ENCODE measurements at places on chromosomes 3 and 15.

DNA sequence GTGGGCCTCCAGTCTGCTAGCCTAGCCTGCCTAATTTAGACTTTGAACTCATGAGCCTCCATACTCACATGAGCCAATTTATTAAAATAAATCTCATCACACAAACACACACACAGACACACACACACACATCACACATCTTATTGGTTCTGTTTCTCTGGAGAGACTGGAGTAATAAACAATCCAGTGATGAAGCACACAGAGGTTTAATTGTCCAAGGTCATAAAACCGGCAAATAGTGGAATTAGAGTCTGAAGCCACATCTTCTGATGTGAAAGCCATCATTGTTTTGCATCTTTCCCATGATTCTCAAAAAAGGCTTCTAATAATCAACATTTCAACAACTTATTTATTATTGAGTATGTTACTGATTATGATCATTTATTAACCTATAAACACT lies 249.4 kb upstream of the KCNH8 start:
- no peak overlapping the region for H3K27ac ChIP-seq
- H3K4me3 ChIP-seq, result no peak overlapping the region
- DNase-seq, result no peak
- no peaks in the 10 kb centered on the region for H3K27me3 ChIP-seq

DNA sequence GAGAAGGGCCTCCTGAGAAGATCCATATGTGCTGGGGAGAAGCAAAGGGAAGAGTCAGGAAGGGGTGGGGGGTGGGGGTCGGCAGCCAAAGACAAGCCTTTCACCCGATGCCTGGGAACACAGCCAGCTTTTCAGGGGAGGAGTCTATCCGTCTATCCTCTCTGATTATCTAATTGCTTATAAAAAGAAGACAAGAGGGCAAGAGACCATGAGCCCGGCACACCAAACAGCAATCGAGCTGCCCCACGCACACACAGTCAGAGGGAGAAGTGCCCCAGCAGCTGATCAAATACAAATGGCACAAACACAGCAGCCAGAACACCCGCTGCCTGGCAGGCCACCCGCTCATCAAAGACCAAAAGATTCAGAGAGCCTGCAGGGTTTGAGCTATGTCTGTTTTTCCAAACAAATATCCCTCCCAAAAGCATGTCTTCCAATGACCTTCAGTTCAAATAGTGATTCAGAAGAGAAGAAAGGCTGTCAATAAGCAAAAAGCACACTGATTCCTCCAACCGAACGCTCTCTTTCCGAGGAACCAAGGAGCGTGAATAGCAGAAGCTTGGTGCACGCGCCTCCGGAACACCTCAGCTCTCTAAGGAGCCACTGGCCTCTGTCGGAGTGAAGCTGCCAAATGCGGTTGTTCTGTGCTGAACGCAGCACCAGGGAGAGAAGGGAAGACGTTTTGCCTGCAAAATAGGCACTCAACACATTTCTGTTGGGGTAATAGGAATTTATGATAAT lies 419.2 kb downstream of the OCA2 start:
- no peaks in the 10 kb centered on the region for H3K36me3 ChIP-seq
- H3K27me3 ChIP-seq, result no peaks in the 10 kb centered on the region
- no peak for DNase-seq
- H3K4me3 ChIP-seq, result no peak overlapping the region
- no peak overlapping the region for H3K27ac ChIP-seq
- H3K4me1 ChIP-seq, result no peaks in the 10 kb centered on the region

- DNase-seq, result no peak
- H3K4me1 ChIP-seq, result peaks cover 9% of the 10 kb centered on the region
- no peak overlapping the region for H3K4me3 ChIP-seq
- no peak overlapping the region for H3K27ac ChIP-seq
- peaks cover 2% of the 10 kb centered on the region for H3K36me3 ChIP-seq
These were observed 41.5 kb downstream of the KLHL25 start for GRCh38 chr15:85753261-85753660.

- DNase-seq, result peak; percentile 13
- H3K36me3 ChIP-seq, result no peaks in the 10 kb centered on the region
- H3K27ac ChIP-seq, result no peak overlapping the region
- H3K27me3 ChIP-seq, result no peaks in the 10 kb centered on the region
These were observed 149.1 kb downstream of the TJP1 start for GRCh38 chr15:29672923-29673809.

- H3K4me1 ChIP-seq, result no peaks in the 10 kb centered on the region
- DNase-seq, result no peak
- no peaks in the 10 kb centered on the region for H3K27me3 ChIP-seq
- no peak overlapping the region for H3K27ac ChIP-seq
These were observed 21.2 kb downstream of the GPR156 start for GRCh38 chr3:120263792-120264191.

DNA sequence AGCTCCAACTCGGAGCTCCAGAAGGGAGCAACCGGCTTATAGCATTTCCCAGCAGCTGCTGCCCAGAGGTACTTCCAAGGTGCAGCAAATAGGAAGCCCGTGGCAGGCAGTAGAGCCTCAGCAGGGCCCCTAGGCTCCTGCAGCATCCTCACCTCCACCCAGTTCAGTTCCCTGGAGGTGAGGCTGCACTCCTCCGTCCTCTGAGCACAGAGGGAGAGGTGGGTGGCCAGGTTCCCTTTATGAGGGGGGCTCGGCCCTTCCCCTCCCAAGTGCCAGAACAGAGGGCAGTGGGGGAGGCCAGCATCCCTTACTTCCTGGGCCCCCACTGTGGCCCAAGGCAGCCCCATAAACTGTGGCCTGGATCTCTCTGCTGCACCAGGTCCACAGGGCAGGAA lies 150.2 kb downstream of the ATP10A start:
- H3K36me3 ChIP-seq, result no peaks in the 10 kb centered on the region
- H3K4me3 ChIP-seq, result no peak overlapping the region
- no peaks in the 10 kb centered on the region for H3K27me3 ChIP-seq
- no peak for DNase-seq
- H3K27ac ChIP-seq, result no peak overlapping the region

GRCh38 chr3:87247430-87247773 lies 20.3 kb downstream of the CHMP2B start:
- DNase-seq, result no peak
- H3K27ac ChIP-seq, result no peak overlapping the region
- no peaks in the 10 kb centered on the region for H3K27me3 ChIP-seq
- peaks cover 25% of the 10 kb centered on the region for H3K36me3 ChIP-seq
- no peak overlapping the region for H3K4me3 ChIP-seq

- no peaks in the 10 kb centered on the region for H3K36me3 ChIP-seq
- H3K4me1 ChIP-seq, result no peaks in the 10 kb centered on the region
- no peak within 1 kb of the TSS for H3K27ac ChIP-seq
- H3K27me3 ChIP-seq, result no peaks in the 10 kb centered on the region
- DNase-seq, result peak; percentile 63
These were observed at the start of gene EPHA3 for GRCh38 chr3:89107461-89108290. Gene EPHA3, plus strand, starts transcription at chr3:89107621. Its CDS starts 128 bp downstream, at chr3:89107749.

- H3K36me3 ChIP-seq, result no peaks in the 10 kb centered on the region
- DNase-seq, result no peak
- no peak overlapping the region for H3K4me3 ChIP-seq
- no peaks in the 10 kb centered on the region for H3K4me1 ChIP-seq
- H3K27ac ChIP-seq, result no peak overlapping the region
These were observed 30.5 kb downstream of the OXSM start for GRCh38 chr3:25820366-25820765.

GRCh38 chr15:78061963-78062427 lies 15.5 kb downstream of the TBC1D2B start:
- H3K4me1 ChIP-seq, result peaks cover 62% of the 10 kb centered on the region
- no peaks in the 10 kb centered on the region for H3K36me3 ChIP-seq
- no peaks in the 10 kb centered on the region for H3K27me3 ChIP-seq
- H3K4me3 ChIP-seq, result no peak overlapping the region

- no peaks in the 10 kb centered on the region for H3K27me3 ChIP-seq
- H3K27ac ChIP-seq, result no peak overlapping the region
- no peaks in the 10 kb centered on the region for H3K4me1 ChIP-seq
- no peaks in the 10 kb centered on the region for H3K36me3 ChIP-seq
- H3K4me3 ChIP-seq, result no peak overlapping the region
These were observed 1.0 kb upstream of the ZNF620 start for GRCh38 chr3:40504636-40505430.

DNA sequence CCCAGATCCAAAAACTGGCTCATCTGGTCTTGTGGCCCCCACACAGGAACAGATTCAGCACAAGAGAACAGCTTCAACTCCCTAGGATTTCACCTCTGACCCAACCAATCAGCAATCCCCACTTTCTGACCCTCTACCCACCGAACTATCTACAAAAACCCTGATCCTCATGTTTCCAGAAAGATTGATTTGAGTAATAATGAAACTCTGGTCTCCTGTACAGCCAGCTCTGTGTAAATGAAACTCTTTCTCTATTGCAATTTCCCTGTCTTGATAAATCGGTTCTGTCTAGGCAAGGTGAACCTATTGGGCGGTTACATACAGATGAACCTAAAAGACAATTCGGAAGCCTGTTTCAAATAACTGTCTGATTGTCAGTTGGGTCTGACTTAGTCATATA lies 847.6 kb upstream of the ALCAM start:
- H3K36me3 ChIP-seq, result no peaks in the 10 kb centered on the region
- no peak for DNase-seq
- no peaks in the 10 kb centered on the region for H3K27me3 ChIP-seq
- no peaks in the 10 kb centered on the region for H3K4me1 ChIP-seq
- no peak overlapping the region for H3K4me3 ChIP-seq

- no peak overlapping the region for H3K4me3 ChIP-seq
- H3K4me1 ChIP-seq, result no peaks in the 10 kb centered on the region
- no peak for DNase-seq
- H3K36me3 ChIP-seq, result no peaks in the 10 kb centered on the region
These were observed 124.2 kb downstream of the TFG start for GRCh38 chr3:100833483-100833882.

DNA sequence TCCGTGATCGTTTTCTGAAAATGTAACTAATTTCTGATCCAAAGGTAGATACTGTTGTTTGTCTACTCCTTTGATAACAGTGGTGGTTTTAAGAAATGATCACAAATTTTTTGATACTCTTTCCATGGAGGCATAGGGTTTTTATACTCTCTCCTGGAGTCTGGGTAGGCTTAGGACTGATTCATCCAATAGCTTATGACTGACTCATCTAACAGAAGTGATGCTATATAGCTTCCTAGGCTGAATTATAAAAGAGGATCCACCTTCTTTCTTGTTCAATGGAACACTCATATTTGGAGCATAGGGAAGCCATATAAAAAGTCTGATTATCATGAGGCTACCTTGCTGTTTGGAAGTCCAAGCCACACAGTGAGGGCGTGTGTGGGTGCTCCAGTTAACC lies 84.3 kb downstream of the CHST2 start:
- H3K27me3 ChIP-seq, result no peaks in the 10 kb centered on the region
- H3K4me3 ChIP-seq, result no peak overlapping the region
- no peaks in the 10 kb centered on the region for H3K4me1 ChIP-seq
- no peak overlapping the region for H3K27ac ChIP-seq
- no peaks in the 10 kb centered on the region for H3K36me3 ChIP-seq

DNA sequence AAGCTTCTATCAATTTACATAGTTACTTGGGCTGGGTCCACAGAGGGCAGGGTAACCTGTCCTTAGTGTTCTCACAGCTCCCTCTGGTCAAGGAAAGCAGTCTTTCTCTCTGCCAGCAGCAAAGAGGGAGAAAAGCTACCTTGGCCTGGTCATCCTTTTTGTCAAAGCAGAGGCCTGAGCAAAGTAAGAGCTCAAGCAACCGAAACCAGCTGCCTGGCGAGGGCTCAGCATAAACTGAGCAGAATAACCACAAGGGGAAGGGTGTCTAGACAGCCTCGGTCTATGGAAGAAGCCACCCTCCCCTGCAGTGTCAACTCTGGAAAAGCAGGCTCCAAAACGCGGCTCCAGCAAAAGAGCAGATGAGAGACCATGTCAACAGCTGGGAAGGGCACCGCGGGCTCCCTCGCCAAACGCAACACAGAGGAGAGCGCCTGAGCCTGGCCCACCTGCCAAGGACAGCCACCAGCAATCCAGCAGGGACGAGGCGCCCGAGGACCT lies 17.4 kb downstream of the LRIG1 start:
- no peaks in the 10 kb centered on the region for H3K4me1 ChIP-seq
- H3K4me3 ChIP-seq, result no peak overlapping the region
- H3K27ac ChIP-seq, result peak overlapping the region; percentile 54
- H3K27me3 ChIP-seq, result no peaks in the 10 kb centered on the region
- DNase-seq, result peak; percentile 51

GRCh38 chr3:155356594-155357370 lies 63.3 kb upstream of the STRIT1 start:
- no peak overlapping the region for H3K4me3 ChIP-seq
- H3K36me3 ChIP-seq, result no peaks in the 10 kb centered on the region
- DNase-seq, result no peak
- H3K27ac ChIP-seq, result no peak overlapping the region

GRCh38 chr3:9785602-9786001 lies 6.7 kb downstream of the TADA3 start:
- DNase-seq, result no peak
- H3K4me1 ChIP-seq, result peaks cover 20% of the 10 kb centered on the region
- no peak overlapping the region for H3K4me3 ChIP-seq

DNA sequence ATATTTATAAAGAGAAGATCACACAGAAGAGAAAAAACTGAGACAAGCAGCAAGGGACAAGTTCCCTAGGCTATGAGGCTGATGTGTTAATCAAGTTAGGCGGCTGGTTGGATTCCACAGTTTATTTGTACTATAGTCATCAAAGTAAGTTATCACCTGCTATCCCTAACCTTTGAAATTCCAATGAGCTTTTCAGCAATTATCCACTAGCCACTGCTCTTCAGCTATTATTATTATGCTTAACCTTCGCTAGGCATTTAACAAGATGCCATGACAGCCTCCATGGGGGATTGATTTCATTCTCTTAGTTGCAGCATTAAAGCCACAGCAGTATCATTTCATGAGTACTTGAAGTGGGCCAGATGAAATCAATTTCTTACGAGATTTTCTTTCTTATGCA lies 699.5 kb upstream of the NAALADL2 start:
- DNase-seq, result no peak
- no peak overlapping the region for H3K27ac ChIP-seq
- no peaks in the 10 kb centered on the region for H3K4me1 ChIP-seq
- H3K27me3 ChIP-seq, result no peaks in the 10 kb centered on the region

- H3K36me3 ChIP-seq, result no peaks in the 10 kb centered on the region
- H3K4me3 ChIP-seq, result no peak overlapping the region
- no peaks in the 10 kb centered on the region for H3K27me3 ChIP-seq
- H3K4me1 ChIP-seq, result no peaks in the 10 kb centered on the region
- peak overlapping the region; percentile 19 for H3K27ac ChIP-seq
These were observed 31.7 kb upstream of the CMTM7 start for GRCh38 chr3:32359766-32360492.

DNA sequence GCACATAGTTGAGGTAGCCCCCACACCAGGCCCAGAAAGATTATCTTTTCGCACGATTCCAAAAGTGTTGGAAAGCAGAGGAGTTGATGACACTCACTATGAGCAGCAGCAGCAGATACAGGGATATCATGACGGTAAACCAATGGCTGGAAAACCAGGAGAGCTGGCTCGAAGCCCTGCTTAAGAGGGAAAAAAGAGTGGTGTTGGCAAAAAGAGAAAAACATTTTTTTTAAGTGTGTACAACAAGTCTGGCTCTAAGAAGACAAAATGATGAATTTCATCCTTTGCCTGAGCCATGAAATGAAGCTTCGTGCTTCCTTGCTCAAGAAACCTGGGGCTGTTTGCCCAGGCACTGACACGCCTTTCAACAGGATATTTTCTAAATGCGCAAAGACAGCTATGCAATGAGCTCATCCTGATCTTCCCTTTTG lies 27.3 kb downstream of the PARP16 start:
- H3K36me3 ChIP-seq, result peaks cover 30% of the 10 kb centered on the region
- no peak overlapping the region for H3K27ac ChIP-seq
- no peaks in the 10 kb centered on the region for H3K4me1 ChIP-seq

Measured in right lobe of liver (tissue), 6 donors.